ENCODE measurements at places on chromosomes 2 and 18. TPM values are rescaled to one million over a fixed set of nuclear protein-coding genes. Genes with fewer than 3 reads are reported as not detected.

The ACKR3 gene
- 14.4 TPM for total RNA-seq

The LRRC30 gene
- total RNA-seq, result not detected

The C2orf81 gene
- total RNA-seq, result 0.19 TPM

The RAB6C gene
- not detected for total RNA-seq

The FSHR gene
- not detected for total RNA-seq

The CXCR1 gene
- not detected for total RNA-seq

The DSG1 gene
- not detected for total RNA-seq

The RBMS1 gene
- total RNA-seq, result 81.9 TPM

The LYG2 gene
- total RNA-seq, result not detected

All from endothelial cell of coronary artery (primary cell).